ENCODE measurements at places on chromosomes 5 and 9.

GRCh38 chr5:178672630-178673029, 45.8 kb upstream of the CLK4 start:
- no peak for DNase-seq

- DNase-seq, result peak; percentile 27
These were observed 404.9 kb downstream of the CDK5RAP2 start for GRCh38 chr9:120175031-120175430.

DNA sequence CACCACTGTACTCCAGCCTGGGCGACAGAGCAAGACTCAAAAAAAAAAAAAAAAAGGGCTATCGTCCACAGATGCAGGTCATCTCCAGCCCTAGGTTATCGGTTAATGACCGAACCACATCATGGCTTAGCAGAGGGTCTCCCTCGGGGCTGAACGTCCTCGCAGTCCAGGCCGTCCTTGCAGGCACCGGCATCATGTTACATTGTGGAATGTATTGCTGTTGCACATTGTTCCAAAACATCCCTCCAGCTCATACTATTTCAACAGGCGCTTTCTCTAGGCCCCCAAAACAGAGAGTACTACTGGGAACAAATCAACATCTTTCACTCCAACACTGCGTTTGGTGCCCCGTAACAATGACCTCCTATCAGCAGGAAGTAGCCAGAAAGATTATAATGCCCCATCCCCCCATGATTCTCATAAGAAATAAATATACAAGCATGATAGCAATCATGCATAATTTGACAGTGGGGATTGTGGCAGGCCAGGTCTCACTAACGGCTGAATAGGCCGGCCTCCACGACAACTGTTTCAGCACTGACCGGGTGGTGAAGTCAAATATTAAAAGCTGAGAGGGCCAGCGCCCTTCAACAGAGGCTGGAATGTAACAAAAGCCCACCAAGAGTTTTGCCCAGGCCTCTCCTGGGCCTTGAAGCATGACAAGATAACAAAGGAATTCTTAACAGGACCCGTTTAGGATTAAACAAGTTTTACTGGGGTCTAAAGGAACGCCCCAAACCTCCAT, 1.1 kb upstream of the LCN9 start:
- no peak for DNase-seq

GRCh38 chr5:6904860-6905259, 191.6 kb downstream of the TENT4A start:
- no peak for DNase-seq

DNA sequence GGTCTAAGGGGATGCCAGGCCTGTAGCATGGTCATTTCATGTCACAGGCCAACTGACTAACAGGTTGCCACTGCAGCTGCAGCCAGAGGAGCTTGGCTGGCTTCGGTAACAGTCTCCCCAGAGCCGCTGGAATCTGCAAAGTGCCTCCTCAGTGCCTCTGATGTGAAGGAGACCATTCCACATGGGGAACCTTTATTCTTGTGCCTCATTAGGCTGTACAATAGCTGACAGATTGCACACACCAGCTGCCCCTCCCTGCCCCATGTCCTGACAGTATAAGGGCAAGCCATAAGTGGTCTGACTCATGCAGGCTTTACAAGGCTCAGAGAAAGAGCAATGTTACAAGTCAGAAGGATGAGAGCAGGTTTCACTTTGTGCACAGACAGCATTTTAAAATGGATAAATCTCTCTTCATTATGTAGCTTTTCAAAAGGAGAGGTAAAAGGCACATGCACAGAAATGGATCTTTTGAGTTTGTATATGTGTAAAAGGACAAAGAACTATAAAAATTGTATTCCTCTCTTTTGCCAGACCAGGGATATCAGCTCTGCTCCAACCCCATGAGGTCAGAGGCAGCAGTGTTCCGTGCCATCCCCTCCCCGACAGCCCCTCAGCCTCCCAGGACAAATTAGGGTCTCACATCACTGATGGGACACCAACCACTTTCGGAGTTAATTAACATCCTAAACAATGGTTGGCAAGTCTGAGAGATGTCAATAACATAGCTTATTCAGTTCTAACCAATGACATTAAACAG, 467.8 kb downstream of the TMEM232 start:
- DNase-seq, result peak; percentile 3

DNA sequence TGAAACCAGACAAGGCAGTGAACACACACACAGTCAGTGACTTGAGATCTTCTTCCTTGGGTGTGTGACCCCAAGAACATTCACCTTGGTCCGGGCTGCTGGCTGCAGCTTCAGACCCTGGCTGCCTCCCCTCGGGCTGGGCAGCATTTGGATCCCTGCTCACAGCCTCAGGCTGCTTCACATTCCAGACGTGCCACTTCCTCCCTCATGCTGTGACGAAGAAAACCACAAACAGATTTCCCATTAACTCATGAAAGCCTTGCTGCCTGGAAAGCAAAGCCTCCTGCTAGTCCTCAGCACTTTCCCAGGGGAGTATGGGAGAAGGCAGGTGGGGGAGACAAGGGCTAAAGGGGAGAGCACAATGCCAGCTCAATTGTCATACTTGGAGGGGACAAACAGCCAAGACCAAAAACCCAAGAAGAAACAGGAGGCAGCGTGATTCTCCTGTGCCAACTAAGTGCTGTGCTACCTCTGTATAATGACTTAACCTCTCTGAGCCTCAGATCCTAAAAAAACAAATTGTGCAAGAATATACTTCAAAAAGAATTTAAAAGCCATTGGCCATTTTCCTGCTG, 594.6 kb upstream of the BRINP1 start:
- DNase-seq, result no peak

- no peak for DNase-seq
These were observed 156.6 kb downstream of the TLR4 start for GRCh38 chr9:117860849-117861248.

DNA sequence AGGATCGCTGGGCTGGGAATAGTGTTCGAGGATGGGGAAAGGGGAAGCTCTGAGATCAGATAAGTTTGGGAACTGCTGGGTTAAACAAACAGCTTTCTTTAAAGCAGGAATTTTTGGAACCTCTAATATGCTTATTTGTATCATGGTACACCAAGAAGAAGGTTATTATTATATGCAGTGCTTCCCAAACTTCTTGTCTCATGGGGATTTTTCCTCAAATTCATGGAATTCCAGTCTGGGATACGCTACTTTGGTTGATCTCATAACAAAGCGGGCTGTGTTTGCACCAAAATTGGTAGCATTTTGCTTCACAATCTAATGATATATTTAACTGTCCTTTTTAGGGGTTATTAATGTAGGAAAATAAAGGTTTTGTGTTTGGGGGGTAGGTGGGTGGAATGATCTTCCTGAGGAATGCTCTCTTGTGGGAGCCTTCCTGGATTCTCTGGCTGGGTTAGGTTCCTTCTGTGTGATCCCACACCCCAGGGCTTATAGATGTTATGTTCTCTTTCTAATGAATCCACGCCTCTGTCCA, 116.2 kb upstream of the PANK3 start:
- no peak for DNase-seq

- no peak for DNase-seq
These were observed 369.8 kb upstream of the PDE4D start for GRCh38 chr5:60263346-60263745.

DNA sequence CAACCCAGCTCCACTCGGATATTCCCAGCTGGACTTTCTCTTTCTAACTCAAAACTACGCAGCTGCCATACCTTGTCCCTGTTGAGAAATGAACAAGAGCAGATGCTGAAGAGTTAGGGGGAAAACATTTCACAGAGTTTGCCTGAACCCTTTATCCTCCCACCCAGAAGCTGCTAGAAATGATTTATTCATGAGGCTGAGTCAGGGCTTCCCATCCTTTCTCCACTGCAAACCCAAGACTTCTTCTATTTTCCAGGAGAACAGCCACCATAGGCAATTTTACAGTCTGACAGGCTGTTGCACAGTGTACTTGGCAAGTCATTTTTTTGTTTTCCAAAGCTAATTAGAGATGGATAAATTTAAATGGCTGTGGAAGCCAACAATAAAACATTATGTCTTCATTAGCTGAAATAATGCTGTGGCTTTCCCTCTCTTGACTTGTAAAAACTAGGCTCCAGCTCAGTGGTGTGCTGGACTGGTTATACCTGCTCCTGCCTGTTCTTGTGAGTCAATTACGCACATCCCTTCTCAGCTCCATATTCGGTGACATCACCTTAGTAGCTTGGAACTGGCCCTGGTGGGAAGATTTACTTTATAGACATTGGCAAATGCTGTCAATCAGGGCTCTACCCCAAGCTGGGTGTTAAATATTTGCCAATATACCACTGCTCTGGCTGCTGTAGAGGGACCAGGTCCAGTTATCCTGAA, 71.9 kb downstream of the KIF4B start:
- DNase-seq, result no peak

GRCh38 chr5:50969151-50970031, 303.0 kb downstream of the PARP8 start:
- DNase-seq, result peak; percentile 71

DNA sequence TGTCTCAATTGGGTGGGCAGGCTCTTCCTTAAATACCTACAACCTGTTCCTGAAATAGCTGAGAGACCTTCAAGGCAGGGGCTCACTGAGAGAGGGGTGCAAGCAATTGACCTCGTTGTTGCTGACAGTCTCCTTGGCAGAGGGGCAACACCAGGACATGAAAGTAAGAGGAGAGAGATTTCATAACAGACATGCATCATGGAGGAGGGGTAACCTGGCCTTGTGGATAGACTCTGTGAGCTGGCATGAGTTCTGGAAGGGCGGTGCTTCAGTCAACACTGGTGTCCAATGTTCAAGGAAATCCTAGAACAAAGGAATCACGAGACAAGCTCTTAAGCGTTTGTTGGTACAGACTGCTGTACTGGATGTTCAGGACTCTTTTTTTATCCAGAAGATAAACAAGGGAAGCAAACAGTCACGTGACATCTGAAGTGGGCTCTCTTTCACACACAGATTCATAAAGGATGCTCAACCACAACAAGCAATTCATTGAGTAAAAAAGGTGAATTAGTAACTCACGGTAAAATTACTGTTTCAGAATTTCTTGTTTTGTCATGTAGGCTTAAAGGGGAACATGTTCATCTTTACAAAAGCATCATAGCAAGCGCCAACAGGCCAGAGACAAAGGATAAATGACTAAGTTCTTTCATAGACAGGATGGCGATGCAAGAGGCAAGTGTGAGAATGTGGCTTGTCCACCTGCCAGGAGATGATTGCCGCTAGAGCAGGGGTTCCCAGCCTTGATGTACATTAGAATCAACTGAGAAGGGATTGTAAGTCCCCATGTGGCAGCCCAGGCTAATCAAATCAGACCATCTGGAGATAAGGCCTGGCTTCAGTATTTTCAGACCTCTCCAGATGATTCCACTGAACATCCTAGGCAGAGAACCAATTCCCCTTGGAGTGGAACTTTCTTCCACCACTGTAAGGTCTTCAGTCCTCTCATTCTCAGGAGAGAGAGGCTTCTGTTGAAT, 20.7 kb downstream of the ANKRA2 start:
- peak; percentile 39 for DNase-seq

DNA sequence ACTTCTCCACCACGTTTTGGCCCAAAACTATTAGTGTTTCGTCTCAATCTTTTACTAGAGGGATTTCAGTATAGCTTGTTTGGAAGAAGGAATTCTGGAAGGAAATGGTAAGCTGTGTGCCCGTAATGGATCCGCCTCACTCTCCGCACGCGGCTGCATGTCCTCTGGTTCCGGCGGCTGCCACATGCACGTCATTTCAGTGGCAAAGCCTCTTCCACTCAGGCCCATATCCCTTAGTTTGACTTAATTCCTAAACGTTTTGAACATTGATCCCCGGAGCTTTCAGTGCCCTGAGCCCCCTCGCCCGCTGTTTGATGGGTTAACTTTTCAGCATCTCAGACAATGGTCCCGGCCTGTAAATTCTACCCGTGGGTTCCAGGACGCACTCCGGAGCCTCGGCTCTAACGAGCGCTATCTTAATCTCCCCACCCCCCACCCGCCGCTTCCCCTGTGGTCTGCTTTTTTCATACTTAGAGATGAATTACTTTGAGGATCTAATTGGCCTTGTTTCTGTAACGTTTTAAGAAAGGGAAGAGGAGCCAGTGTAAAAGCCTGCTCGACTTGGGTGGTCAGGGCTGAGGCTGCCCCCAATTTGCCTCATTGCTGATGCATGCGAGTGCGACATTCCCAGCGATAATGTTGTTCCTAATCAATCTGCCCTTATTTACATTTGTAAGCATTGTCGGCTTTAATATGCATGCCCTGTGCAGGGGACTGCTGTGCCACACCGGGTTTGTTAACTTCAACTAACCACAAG, 4.6 kb downstream of the PTCH1 start:
- DNase-seq, result peak; percentile 61

GRCh38 chr9:108345826-108346225, 510.0 kb downstream of the ACTL7B start:
- DNase-seq, result no peak

GRCh38 chr5:16884595-16884994, 51.5 kb downstream of the MYO10 start:
- DNase-seq, result no peak

DNA sequence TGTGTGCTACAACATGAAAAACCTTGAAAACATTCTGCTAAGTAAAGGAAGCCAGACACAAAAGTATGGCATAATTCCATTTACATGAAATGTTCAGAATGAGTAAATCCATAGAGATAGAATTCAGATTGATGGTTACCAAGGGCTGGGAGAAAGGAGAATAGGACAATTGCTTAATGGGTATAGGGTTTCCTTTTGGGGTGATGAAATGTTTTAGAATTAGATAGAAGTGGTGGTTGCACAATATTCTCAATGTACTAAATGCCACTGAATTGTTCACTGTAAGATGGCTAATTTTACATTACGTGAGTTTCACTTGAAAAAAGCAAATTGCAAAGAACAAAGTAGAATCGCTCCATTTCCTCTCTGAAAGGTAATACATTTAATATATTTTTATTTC, 43.0 kb upstream of the GAS1 start:
- no peak for DNase-seq

DNA sequence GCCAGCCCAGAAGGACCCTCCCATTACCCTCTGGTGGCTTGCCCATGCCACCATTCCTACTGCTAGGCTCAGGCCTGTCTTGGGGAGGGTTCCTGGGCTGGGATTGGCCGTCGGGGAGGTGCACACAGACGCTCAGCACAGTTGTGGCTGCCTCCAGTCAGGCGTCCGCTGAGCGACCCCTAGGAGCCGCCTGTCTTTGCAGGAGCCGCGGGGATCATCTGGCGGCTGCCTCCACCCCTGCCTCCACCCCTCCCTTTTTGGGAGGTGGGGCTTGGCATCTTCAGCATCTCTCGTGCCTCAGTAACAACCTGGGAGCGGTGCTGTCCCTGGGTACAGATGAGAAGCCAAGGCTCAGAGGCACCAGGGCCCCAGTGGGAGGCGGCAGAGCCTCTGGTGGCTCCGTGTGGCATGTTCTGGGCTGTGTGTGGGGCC, 39.6 kb downstream of the RXRA start:
- DNase-seq, result no peak

GRCh38 chr9:116763770-116764169, 76.7 kb downstream of the TRIM32 start:
- DNase-seq, result no peak
